ENCODE measurements at places on chromosomes 4 and X.
A peak's percentile ranks its signal among the peaks of the same experiment; 100 is the strongest.

GRCh38 chr4:176413171-176413570 lies 93.4 kb downstream of the SPCS3 start:
- no peak for DNase-seq

DNA sequence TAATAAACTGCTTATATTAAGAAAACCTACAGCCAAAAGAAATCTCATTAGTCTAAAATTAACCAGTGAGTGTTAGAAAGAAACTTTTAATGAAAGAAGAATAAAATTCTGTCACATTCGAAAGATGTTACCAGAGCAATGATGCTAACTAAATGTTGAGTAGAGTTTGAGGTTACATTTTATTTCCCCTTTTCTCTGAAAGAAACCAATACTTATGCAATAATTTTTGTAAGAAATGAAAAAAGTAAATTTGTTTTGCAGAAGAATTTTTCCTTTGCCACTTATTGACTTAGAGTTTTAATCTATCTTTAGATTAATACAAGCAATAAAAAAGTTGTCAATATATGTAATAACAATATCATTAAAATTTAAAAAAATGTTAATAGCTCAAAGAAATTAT lies 574.0 kb upstream of the GALNTL6 start:
- DNase-seq = no peak

DNA sequence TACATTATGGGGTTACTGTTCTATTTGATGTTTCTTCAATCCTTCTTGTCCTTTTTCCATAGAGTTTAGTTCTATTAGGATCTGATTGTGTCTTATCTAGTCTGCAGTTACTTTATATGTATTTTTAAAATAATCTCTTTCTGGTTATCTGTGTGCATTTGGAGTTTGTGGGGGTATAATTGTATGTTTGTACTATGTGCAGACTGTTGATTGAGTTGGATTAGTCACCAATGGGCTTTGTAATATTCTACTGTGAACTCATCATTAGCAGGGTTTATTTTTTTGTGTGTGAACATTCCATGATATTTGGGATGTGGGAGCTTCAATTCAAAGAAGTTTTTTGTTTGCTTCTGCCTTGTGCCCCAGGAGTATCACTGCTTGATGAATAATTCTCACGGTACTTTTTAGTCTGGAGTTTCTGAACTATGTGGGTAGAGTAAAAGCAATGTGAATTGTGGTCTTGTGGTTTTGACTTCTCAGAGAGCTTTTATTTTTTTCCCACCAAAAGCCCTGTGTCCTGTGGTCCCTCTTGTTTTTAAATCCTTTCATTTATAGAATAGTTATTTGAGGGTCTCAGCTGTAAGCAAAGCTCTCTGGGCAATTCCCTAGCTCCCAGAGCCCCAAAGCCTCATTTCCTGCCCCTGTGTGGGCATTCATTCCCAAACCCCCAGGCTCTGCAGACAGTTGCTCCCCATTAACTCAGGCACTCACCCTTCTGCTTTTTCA lies 127.8 kb downstream of the PHKA2 start:
- no peak for DNase-seq

- DNase-seq = no peak
Measured at GRCh38 chrX:91122151-91122694, 312.4 kb upstream of the PABPC5 start.

DNA sequence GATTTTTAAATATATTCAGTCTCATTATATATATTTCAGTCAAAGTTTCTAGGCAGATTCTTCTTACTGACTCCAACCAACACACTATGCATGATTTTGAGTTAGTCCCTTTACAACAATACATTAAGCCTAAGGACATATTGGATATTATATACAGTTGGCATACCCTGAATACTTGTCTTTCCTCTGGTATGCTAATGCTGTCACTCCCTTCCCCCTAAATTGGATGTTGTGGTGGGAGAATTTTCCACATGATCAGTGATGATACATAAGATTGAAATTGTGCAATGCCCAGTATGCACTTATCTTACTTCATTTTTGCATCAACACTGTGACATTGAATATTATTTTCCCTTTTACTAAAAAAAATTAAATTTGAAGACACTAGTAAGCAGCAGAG lies 935.2 kb downstream of the PCDH7 start:
- DNase-seq = no peak

- no peak for DNase-seq
Measured at GRCh38 chr4:83561381-83561780, 25.5 kb downstream of the GPAT3 start.

DNA sequence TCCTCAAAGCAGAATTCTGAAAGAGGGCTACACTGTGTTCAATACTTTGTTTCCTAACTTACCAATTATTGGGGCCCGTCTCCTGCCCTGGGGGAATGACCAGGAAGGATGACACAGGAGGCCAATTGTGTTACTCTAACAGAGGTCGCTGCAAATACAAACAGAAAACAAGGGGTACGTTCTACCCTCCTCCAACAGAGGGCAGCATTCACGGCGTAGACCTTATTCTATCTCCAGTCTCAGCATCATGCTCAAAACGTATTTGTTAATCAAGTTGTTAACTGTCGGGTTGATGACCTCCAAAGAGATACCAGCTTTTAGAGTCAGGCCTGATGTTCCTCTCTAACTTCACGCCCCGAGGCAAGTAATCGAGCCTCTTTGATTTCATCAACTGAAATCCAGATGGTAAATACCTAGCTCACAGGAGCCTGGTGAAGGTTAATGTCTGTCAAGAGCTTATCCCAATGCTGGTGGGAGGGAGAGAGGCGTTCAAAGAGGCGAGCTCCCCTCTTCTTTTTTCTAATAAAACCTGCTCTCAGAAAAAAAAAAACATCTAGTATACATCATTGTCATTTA lies 181.0 kb upstream of the KCNIP4 start:
- DNase-seq = no peak

GRCh38 chrX:43676971-43677572 lies 21.0 kb downstream of the MAOA start:
- DNase-seq = no peak

- DNase-seq = no peak
Measured at GRCh38 chrX:120677004-120677652, 47.3 kb upstream of the C1GALT1C1 start.

- no peak for DNase-seq
Measured at GRCh38 chr4:33073811-33074210, 2353.6 kb downstream of the PCDH7 start.

DNA sequence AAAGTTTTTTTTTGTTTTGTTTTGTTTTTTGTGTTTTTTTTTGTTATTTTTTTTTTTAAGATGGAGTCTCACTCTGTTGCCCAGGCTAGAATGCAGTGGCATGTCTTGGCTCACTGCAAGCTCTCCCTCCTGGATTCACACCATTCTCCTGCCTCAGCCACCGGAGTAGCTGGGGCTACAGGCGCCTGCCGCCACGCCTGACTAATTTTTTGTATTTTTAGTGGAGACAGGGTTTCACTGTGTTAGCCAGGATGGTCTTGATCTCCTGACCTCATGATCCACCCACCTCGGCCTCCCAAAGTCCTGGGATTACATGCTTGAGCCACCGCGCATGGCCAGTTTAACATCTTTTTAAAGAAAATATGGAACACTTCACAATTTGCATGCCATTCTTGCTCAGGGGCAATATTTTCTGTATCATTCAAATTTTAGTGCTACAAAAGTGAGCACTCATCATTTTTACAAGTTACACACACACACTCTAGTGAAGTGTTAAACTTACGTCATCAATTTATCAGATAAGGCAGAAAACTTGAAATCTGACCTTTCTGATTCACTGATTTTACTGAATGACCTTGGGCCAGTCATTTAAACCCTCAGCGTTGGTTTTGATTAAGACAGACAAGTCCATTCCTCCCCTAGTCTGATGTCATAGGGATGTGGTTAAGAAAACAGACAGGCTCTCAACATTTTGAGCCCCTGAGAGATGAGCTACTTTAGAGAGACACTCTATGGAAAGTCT lies 61.2 kb downstream of the TRIM2 start:
- DNase-seq = no peak

DNA sequence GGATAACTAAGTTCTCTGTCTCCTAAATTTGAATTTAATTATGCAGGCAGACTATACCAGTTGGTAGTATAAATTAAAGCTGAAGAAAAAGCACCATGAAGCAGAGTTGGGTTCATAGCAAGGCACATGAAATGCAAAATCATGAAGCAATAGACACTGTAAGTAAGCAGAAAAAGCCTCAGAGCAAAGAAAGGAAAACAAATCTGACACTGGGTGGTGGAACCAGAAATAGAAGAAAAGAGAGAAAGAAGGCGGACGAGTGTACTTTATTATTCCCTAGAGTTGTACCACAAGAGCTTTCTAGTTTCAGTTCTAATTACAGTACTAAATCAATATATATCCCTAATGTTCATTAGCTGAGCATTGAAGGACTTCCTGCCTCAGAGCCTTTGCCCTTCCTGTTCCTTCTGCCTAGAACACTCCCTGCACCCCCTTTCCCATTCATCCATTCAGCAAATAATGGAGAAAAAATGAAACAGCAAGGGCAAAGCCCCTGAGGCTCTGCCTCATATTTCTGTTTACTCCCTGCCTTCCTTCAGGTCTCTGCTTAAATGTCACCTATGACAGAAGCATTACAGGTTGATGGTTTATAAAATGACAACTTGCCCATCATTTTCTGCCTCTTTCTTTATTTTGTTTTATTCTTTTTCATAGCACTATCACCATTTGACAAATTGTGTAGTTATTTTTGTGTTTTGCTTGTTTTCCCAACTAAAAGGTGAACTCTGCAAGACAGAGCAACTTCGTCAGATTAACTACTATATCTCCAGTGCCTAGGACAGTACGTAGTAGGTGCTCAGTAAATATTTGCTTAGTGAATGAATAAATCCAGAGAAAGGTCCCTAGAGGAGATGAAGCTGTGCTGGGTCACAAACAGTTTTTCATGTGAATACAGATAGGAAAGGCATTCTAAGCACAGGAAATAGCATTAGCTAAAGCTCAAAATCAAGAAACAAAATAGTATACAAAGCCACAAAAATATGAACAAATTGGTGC lies 154.0 kb upstream of the RASGEF1B start:
- DNase-seq = no peak

DNA sequence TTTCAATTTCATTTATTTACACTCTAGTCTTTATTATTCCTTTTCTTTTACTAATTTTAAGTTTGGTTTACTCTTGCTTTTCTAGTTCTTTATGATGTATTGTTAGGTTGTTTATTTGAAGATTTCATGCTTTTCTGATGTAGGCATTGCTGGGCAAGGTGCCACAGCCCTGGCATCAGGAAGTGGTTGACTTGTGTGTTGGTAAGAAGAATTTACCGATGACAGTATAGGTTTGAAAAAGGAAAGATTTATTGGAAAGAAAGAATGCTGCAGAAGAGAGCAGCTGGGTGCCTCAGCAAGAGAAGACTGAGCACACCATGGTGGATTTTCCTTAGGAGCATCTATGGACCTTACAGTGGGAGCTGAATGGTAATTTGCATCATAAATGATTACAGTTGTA lies 153.2 kb downstream of the KLF8 start:
- no peak for DNase-seq

- peak; percentile 89 for DNase-seq
Measured at GRCh38 chr4:186723292-186724057, at the start of gene FAT1. TSS of gene FAT1 (minus strand) at chr4:186723856. CDS start at chr4:186709827, 14,029 bp downstream.

- DNase-seq = no peak
Measured at GRCh38 chrX:137652086-137652485, 86.2 kb downstream of the ZIC3 start.

- no peak for DNase-seq
Measured at GRCh38 chrX:47611489-47611888, 8.2 kb downstream of the SYN1 start.

- DNase-seq = no peak
Measured at GRCh38 chr4:113700602-113701150, 60.9 kb downstream of the CAMK2D start.

- DNase-seq = no peak
Measured at GRCh38 chrX:80513625-80514024, 93.4 kb downstream of the TENT5D start.

- DNase-seq = no peak
Measured at GRCh38 chr4:128347175-128347868, 59.7 kb upstream of the PGRMC2 start.

DNA sequence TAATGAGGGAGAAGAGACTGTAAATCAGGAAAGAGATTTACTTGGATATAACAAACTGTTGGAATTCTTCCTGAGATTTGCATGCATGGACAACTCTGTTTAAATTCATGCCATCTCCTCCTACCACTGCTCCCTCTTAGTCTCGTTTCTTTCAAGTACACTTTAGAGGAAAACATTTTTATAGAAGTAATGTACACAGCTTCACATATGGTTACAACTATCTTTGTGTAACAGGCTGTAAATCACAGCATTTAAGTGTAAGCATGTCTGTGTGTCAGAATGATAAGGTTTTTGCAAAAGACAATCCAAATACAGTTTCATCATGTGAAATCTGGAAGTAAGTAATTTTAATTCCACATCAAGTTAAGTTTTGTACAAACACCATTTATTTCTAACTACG lies 21.5 kb upstream of the ENPEP start:
- no peak for DNase-seq

- no peak for DNase-seq
Measured at GRCh38 chrX:66408507-66408906, 230.4 kb downstream of the EDA2R start.

DNA sequence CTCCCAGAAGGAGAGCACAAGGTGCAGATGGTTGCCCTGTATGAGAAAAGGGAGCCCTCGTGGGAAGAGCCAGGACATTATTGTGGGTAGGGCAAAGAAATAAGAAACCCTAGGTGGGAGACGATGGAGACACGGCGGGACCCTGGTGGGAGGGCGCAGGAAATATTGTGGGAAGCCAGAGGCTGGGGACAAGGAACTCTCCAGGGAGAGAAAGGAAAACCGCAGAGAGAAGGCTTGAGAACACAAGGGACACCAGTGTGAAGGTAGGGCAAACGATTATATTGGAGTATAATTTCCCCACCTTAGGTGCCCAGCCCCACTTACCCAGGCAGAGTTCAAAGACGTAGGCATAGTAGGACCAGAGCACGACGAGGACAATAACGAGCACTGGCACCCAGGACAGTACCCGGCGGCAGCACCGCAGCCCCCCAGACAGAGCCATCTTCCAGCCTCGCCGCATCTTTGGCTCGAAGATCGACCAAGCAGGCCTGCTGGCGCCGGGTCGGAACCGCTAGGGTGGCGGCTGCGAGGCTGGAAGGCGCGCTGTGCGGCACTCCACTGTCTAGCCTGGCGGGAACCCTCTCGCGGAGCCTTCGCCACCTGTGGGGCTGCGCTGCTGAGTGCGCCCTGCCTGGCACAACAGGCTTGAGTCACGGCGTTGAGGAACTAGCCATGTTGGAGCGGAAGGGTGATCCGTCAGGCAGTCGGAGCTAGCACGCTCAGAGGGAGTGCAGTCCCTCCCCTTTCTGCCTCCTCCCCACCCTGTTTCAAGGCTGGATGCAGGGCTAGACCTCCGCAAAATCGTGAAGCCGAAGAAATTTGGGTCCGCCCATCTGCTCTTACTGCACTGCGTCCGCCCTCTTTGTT lies at the start of gene ZDHHC15:
Gene ZDHHC15 (minus strand): TSS at position 473 of the 867 bp plus-strand sequence. CDS start 13 bp downstream, at position 460.
- DNase-seq = peak; percentile 76

DNA sequence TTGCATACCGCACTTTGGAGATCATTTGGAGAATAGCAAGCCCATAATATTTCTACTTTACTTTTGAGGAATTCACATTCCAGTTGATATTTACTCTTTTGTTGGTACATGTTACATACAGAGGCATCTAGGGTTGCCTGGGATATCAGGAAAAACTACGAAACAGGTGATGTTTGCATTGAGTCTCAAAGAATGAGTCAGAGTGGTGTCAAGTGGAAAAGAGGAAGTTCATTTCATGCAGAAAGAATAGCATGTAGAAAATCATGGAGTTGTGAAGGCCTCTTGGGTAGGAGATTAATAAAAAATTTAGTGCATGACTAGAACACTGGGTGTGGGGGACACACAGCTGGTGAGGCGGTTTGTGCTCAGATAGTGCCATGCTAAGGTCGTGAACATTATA lies 33.5 kb upstream of the ELOVL6 start:
- DNase-seq = no peak

- DNase-seq = no peak
Measured at GRCh38 chr4:124265701-124266100, 446.8 kb downstream of the ANKRD50 start.

GRCh38 chrX:97030463-97030862 lies 146.8 kb downstream of the RPA4 start:
- no peak for DNase-seq

All from right forelimb (tissue), 1 donor.